ENCODE measurements at places on chromosomes 6 and 20.

DNA sequence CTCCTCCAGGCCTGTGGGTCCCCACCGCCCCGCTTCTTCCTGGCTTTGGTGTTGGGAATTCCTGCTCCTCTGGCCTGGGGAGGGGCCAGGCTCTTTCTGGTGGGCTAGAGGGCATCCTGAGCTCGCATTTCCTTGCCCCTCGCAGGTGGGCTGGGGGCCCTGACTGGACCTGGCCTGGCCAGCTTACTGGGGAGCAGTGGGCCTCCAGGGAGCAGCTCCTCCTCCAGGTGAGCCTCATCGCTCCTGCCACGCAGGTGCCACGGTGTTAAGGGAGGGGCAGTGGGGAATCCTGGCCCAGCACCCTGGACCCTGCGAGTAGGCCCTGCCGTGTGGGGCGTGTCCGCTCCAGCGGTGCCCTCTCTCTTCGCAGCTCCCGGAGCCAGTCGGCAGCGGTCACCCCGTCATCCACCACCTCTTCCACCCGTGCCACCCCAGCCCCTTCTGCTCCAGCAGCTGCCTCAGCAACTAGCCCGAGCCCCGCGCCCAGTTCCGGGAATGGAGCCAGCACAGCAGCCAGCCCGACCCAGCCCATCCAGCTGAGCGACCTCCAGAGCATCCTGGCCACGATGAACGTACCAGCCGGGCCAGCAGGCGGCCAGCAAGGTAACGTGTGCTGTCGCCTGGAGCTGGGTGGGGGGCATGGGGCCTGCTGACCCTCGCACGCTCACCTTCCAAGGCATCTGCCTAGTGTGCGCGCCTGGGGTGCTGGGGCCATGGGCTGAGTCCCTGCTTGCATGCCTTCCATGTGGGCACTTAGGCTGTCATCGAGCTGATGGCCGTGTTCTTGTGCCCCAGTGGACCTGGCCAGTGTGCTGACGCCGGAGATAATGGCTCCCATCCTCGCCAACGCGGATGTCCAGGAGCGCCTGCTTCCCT lies 4.7 kb downstream of the ADRM1 start:
- no peak for DNase-seq

- no peak for DNase-seq
Measured at GRCh38 chr20:2292416-2293110, 3.2 kb upstream of the TGM3 start.

DNA sequence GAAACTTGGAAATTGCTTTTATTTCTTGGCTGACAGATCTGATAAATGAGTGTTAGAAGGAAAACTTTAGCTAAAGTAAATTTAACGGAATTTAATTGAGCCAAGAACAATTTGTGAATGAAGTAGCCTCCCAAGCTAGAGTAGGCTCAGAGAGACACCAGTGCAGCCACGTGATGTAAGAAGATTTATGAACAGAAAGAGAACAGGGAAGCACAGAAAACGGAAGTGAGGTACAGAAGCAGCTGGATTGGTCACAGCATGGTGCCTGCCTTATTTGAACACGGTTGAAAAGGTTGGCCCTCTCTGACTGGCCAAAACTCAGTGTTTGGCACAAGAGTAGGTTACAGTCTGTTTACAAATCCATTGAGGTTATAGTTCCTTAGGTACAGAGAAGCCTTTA lies 29.5 kb upstream of the IFNGR1 start:
- no peak for DNase-seq

- peak; percentile 29 for DNase-seq
Measured at GRCh38 chr20:57708694-57709673, 831 bp downstream of the PMEPA1 start.

- no peak for DNase-seq
Measured at GRCh38 chr20:45450097-45450818, 19.3 kb upstream of the WFDC2 start.

GRCh38 chr6:25053875-25054371 lies 118.2 kb upstream of the RIPOR2 start:
- no peak for DNase-seq

GRCh38 chr6:3212261-3212660 lies 15.2 kb downstream of the TUBB2B start:
- DNase-seq: no peak

DNA sequence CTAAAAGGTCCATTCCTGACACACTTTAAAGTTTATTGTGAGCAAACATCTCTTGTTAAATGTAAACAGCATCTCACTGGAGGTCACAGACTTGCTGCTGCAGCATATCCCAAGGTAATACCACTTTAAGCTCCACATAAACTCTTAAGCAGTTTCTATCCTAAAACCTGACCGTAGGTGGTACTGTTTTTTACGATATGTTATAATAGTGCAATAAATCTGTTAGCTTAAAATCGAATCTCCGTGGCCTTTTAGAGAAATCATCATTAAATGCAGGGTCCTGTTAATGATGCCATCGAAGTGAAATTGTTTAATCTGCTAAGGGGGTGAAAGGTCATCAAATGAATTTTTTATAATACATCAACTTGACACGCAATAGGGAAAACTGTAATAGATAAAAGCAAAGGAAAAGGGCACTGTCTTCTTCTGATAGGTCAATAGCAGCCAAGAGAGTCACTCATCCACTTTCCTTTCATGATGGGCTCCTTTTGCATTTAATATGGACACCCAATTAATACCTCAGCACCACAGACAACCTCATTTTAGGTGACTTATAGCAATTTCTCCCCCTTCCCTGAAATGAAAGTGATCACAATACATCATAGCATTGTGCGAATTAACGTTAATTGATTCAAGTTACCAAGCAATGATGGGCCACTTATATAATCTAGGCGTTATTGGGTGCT lies 436.1 kb downstream of the PKHD1 start:
- no peak for DNase-seq

GRCh38 chr6:148635070-148635743 lies 111.6 kb upstream of the UST start:
- DNase-seq: no peak

DNA sequence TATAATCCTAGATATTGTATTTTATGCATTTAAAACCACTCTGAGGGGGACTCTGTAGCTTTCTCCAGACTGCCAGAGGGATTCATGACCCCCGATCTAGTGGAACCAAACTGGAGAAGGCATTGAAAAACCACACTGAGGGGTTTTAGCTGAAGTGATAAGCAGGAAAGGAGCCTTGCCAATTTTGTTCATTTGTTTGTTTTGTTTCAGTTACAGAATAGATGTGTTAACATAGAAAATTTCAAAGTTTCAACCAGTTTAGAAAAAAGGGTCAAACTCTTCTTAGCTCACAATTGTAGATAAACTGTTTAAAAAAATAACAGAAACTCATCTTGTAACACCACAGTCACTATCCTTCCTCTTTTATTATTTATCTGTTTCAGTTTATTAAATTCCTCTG lies 19.8 kb downstream of the TAB2 start:
- DNase-seq: no peak

- DNase-seq: no peak
Measured at GRCh38 chr6:140011537-140011936, 637.1 kb upstream of the CITED2 start.

- DNase-seq: no peak
Measured at GRCh38 chr20:10679269-10679668, 5.5 kb upstream of the JAG1 start.

DNA sequence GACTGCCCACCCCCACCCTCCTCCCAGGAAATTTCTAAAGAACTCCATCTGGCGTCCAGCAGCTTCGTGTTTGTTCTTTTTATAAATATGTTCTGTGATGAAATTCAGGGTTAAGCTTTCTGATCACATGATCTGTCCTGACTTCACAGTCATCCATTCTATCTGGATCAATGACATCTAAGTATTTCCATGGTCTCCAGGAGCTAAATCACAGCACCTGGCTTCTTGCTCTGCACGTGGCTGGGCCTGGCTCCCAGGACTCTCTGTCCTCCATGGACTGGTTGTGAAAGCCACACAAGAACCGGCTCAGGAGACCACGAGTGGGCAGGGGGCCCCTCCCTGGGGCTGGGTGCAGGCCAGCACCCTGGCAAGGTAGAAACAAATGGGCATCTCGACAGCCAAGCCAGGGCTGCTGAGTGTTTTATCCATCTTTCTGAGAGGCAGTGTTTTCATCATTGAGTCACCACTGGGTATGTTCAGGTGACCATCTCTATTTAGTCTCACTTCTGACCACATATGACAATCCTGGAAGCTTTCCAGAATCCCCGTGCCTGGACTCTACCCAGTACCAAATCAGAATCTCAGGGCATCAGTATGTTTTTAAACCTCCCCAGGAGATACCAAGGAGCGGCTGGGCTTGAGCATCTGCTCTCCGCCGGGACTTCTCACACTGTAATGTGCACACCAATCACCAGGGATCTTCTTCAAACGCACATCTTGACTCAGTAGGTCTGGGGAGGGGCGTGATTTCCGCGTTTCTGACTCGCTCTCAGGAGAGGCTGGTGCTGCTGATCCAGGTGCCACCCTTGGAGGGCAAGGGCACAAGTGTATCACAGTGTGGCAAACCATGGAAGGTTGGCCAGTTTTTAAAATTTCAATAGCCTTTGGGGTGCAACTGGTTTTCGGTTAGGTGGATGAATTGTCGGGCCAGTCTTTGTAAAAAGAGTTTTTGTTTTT lies 31.6 kb upstream of the PXDC1 start:
- DNase-seq: no peak

DNA sequence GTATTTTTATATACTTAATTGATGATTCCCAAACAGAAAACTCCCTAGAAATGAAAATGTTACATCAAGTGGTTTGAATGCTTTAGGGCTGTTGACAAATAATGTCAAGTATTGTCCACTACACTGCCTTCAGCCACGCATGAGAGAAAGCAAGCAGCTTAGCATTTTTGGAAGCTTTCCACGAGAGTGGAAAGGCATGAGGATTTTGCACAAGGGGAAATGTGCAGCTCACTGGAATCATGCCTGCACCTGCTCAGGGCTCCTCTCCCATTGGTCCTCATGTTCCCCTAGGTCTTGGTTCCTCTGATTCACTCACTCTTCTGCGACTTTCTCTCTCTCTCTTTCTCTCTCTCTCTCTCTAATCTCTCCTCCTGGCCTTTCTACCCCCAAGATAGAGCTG lies 439.5 kb upstream of the CDH4 start:
- DNase-seq: no peak

- no peak for DNase-seq
Measured at GRCh38 chr6:45697605-45698004, 318.1 kb downstream of the CLIC5 start.

DNA sequence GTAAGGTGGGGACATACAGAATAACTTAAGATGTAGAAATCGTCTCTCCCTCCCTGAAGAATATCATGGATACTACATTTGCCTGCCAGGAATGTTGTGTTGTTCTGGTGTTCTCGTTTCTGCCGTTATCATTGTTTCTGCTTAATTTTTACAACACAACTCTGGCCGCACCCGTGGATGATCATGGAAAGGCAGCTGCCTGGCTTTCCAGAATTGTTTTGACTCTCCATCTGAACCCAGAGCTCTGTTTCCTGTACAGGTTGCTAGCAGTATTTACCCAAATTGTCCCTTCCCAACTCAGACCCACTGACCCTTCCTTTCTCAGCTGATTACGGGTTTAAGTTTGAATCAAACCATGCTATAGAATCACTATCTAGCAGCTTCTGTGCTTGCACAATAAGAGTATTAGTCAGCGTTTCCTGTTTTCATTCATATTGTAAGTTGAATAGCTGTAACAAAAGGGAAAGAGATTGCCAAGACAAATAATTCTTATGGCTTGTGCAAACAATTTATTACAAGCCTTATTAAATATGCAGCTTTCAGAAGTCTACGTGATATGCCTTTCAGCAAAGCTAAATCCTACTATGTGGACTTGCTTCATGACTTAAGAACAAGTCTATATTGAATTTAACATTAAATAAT lies 139.0 kb downstream of the MTHFD1L start:
- no peak for DNase-seq

GRCh38 chr6:113182370-113183141 lies 674.6 kb upstream of the MARCKS start:
- no peak for DNase-seq

GRCh38 chr6:8277769-8278168 lies 157.6 kb downstream of the SLC35B3 start:
- DNase-seq: no peak

DNA sequence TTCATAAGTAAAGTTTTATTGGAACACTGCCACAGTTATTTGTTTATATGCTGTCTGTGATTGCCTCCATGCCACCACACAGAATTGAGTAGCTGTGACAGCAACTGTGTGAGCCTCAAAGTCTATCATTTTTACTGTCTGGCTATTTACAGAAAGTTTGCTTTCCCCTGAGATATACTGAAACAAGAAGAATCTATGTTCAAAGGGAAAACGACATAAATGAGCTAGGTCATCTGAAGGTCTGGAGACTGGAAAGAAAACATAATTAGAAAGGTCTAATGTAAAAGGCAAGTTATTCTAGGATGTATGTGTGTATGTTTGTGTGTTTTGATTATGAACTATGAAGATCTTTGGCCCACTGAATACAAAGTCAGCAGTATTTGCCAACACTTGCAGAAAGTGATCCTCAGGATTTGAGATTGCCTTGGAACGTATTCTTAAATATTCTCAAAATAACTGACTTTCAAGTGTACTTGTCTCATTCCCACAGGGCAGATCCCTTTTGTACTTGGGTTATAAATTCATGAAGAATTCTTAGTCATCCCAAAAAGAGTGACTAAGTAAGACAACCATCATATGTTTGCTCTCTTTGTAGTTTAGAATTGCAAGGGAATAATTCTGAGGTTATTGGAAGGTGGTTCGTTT lies 677.7 kb downstream of the DOK5 start:
- no peak for DNase-seq

- DNase-seq: no peak
Measured at GRCh38 chr6:43870660-43871061, 100.7 kb downstream of the VEGFA start.

DNA sequence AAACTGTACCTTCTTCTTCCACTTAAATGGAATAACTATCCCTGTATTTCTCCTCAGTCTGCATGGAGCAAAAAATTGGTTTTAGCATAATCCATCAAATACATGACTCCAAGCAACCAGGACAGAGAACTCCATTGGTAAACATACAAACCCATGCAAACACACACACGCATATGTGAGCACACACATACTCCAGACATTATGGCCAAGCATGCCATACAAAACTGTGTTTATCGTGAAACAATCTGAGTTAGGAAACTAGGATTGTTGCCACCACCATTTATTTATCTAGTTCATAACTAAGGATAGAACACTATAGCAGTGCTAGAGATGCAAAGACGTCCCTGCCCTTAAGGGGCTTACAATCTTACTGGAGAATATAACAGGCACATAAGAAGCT lies 206.0 kb upstream of the SHLD1 start:
- no peak for DNase-seq

GRCh38 chr6:12392490-12392889 lies 102.3 kb downstream of the EDN1 start:
- DNase-seq: no peak

DNA sequence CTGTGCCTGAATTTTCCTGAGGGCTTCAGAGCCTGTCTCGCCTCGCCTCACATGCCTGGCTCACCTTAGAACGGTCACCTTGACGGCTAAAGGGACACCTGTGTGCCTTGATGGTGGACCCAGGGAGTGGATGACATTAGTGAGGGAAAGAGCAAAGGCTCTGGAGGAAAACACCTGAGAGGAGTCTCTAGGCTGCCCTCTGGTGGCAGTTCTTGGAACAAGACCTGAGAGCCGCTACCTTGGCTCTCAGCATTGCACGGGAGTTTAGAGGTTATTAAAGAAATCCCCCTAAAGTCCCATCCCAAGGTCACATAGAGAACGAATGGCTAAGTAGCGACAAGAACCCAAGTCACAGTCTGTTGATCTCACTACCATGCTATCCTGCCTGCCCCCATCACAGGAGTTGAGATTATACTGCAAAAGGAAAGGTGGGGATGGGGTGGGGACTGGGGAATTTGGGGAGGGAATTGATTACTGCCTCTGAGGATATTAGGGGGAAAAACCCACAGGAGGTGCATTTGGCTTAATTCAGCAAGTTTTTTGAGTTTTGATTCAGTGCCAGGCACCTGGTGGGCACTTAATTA lies 7.9 kb upstream of the CDSN start:
- peak; percentile 69 for DNase-seq

- DNase-seq: no peak
Measured at GRCh38 chr6:161027385-161027784, 35.8 kb downstream of the MAP3K4 start.

Measured in activated T-cell treated with anti-CD3 and anti-CD28 coated beads for 1 hour (primary cell).